ENCODE measurements at places on chromosomes 7 and 10.

- no peak for DNase-seq
Observed at GRCh38 chr7:84981055-84981976, 205.5 kb downstream of the SEMA3D start.

DNA sequence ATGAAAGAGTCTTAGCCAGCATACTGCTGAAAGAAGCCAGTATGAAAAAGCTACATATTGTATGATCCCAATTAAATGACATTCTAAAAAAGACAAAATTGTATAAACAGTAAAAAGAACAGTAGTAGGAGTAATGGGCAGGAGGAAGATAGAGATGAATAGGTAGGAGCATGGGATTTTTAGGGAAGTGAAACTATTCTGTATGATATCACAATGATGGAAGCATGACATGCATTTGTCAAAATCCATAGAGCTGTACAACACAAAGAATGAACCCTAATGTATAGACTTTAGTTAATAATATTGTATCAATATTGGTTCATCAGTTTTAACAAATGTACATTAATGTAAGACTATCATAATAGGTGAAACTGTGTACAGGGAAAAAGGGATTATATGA, 147.9 kb downstream of the IMMP2L start:
- no peak for DNase-seq

- DNase-seq: no peak
Observed at GRCh38 chr10:31011665-31012022, 20.0 kb downstream of the ZNF438 start.

DNA sequence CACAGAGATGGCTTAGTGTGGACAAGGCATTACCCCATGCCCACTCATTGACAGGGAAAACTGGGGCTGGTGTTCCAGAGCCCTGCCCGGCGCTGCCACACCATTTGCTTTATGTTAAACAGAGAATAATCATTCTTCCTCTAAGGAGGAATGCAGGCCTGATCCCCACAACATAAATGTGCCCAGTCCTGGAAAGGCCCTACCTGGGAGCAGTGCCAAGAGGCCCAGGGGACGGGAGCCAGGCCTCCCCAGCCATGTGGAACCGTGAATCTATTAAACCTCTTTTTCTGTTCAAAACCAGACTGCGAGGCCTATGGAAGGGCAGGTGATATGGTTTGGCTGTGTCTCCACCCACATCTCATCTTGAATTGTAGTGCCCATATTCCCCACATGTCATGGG, 264.1 kb downstream of the GRID1 start:
- no peak for DNase-seq

DNA sequence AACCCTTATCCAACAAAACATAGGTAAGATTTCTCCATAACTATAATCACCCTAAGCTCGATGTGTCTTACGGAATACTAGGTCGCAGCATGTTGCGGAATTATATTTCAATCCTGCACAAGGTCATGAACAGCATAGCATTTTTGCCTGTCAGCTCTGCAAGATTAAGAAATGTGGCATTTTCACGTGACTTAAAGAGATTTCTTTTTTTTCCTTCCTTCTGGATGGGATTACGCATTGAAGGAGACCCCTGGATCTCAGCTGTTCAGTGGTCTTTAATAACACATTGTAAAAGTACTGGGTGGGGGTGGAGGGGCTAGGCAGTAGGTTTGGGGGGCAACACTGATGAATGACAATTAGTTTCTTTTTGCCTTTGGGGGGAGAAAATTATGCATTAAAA, 106.7 kb downstream of the CUBN start:
- no peak for DNase-seq
